Muscle of leg (tissue), 16 donors: ENCODE measurements at places on chromosomes 6 and 20.

DNA sequence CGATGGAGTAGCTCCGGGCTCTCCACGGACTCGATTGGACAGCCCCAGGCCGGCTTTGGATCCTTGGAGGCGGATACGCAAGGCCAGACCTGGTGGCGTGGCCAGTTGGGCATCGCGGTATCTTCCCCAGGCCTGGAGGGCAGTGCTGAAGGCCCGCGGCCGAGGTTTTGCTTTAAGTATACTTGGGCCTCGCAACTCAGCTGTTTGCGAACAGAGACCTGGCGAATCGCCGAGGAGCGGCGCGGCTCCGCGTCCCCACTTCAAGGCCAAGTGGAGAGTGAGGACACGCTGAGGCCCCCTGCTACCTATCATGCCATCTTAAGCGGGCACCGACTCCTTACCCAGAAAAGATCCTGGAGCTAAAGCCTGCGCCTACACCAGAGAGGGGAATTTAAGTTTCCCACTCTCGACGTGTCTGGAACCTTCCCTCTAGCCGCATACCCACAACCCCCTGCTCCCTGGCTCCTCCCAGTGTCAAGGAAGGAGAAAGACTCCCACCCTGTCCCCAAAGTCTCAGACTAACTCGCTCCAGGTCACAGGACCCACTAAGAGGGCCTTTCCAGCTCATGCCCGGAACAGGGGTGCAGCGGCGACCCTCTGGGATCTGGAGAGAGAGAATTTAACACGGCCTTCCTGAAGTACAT lies 4.1 kb downstream of the LINC00237 start:
- peak; percentile 28 for DNase-seq
- peaks cover 82% of the 10 kb centered on the region for H3K27me3 ChIP-seq

- no peaks in the 10 kb centered on the region for H3K27me3 ChIP-seq
- H3K4me1 ChIP-seq = peaks cover 22% of the 10 kb centered on the region
- H3K36me3 ChIP-seq = peaks cover 5% of the 10 kb centered on the region
- no peak for DNase-seq
Observed at GRCh38 chr6:157539421-157539822, 158.4 kb downstream of the ZDHHC14 start.

- no peak overlapping the region for H3K4me3 ChIP-seq
- DNase-seq = no peak
- no peak overlapping the region for H3K27ac ChIP-seq
- H3K27me3 ChIP-seq = no peaks in the 10 kb centered on the region
Observed at GRCh38 chr20:48703107-48703506, 124.7 kb downstream of the PREX1 start.

DNA sequence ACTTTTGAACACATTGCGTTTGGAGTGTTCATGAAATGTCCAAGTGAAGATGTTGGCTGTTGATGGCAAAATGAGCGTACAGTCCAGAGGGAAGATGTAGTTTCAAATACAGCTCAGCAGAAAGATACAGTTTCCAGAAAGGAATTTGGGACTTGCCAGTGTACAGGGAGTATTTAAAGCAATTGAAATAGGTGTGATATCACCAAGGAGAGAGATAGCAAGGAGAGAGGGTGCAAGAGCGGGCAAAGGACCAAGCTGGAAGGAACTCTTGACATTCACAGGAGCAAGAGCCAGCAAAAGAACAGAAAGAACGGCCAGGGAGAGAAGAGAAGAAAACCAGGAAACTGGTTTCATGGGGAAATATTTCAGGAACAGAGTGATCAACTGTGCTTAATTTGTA lies 47.8 kb downstream of the CARMIL1 start:
- DNase-seq = no peak
- H3K36me3 ChIP-seq = no peaks in the 10 kb centered on the region
- no peaks in the 10 kb centered on the region for H3K27me3 ChIP-seq
- no peak overlapping the region for H3K4me3 ChIP-seq

GRCh38 chr20:58021481-58021880 lies 207.0 kb downstream of the ANKRD60 start:
- no peak for DNase-seq
- H3K4me3 ChIP-seq = no peak overlapping the region
- H3K27ac ChIP-seq = no peak overlapping the region
- no peaks in the 10 kb centered on the region for H3K36me3 ChIP-seq
- peaks cover 71% of the 10 kb centered on the region for H3K4me1 ChIP-seq

DNA sequence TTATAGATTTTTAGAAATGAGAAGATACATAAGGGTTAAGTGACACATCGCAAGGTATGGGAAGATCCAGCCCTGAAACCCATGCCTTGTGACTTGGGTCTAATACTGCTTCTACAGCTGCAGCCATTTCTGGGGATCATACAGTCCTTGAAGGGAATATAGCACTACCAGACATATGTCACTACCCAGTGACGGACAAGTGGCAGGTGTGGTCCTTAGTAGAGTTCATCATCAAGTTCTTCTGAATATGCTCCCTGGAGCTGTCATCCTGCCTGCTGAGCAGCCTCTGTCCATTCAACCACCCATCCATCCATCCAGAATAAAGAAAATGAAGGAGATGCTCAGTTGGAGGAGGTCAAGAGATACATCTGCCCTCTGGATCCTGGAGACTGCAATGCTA lies 118.6 kb upstream of the ASF1A start:
- DNase-seq = peak; percentile 63
- H3K27me3 ChIP-seq = no peaks in the 10 kb centered on the region
- no peak overlapping the region for H3K27ac ChIP-seq
- H3K36me3 ChIP-seq = no peaks in the 10 kb centered on the region
- no peak overlapping the region for H3K4me3 ChIP-seq

- peaks cover 47% of the 10 kb centered on the region for H3K4me1 ChIP-seq
- H3K36me3 ChIP-seq = no peaks in the 10 kb centered on the region
- H3K4me3 ChIP-seq = no peak overlapping the region
- H3K27ac ChIP-seq = no peak overlapping the region
- H3K27me3 ChIP-seq = no peaks in the 10 kb centered on the region
- DNase-seq = peak; percentile 35
Observed at GRCh38 chr20:56443654-56444540, 24.5 kb upstream of the RTF2 start.

DNA sequence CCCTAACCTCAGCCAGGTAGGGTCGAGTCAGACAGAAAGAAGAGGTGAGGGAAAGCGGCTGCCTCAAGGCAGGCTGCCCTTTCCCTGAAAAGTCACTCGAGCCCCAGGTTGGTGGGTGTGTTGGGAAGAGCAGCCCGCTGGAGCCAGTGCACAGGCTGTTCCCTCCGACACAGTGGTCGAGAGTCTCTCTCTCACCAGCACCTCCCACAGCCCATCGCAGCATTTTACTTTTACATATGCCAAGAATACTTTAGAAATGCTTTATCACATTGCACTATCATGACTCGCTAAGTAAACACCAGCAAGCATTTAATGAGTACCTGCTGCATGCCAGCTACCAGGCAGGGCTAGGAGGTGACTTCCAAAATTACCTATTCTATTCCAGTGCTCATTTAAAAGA lies 1.7 kb downstream of the PRPH2 start:
- H3K36me3 ChIP-seq = no peaks in the 10 kb centered on the region
- no peaks in the 10 kb centered on the region for H3K4me1 ChIP-seq
- no peak overlapping the region for H3K4me3 ChIP-seq
- no peak overlapping the region for H3K27ac ChIP-seq
- H3K27me3 ChIP-seq = no peaks in the 10 kb centered on the region
- DNase-seq = no peak

DNA sequence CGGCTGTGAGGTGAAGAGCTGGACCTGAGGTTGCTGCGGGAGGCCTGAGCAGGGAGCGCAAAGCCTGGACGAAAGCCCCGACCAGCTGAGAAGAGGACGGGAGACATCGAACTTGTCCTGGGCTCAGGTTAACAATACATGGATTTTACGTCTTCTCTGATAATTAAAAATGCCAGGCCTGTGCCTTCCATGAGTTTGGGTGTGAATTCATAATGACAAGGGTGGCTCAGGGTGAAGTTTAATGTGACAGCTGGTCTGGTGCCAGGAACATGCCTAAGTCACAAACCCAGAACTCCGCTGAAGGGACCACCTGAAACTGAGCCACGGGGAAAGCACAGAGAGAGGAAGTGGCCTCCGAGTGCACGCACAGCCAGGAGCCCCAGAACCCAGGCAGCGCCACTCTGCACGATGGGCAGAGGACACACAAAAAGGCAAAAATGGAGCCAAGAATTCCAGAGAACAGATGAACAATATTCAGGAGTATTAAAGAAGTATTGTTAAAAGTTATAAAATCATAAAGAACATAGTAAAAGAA lies 150.1 kb upstream of the RPS6KA2 start:
- H3K4me1 ChIP-seq = no peaks in the 10 kb centered on the region
- no peak overlapping the region for H3K27ac ChIP-seq
- DNase-seq = no peak
- no peaks in the 10 kb centered on the region for H3K36me3 ChIP-seq

GRCh38 chr6:78639111-78640110 lies 227.9 kb upstream of the IRAK1BP1 start:
- no peak overlapping the region for H3K4me3 ChIP-seq
- no peak for DNase-seq
- H3K27ac ChIP-seq = no peak overlapping the region
- H3K27me3 ChIP-seq = no peaks in the 10 kb centered on the region

GRCh38 chr6:169668203-169668847 lies 33.5 kb downstream of the WDR27 start:
- no peaks in the 10 kb centered on the region for H3K4me1 ChIP-seq
- no peak overlapping the region for H3K27ac ChIP-seq
- no peaks in the 10 kb centered on the region for H3K27me3 ChIP-seq
- no peak overlapping the region for H3K4me3 ChIP-seq

DNA sequence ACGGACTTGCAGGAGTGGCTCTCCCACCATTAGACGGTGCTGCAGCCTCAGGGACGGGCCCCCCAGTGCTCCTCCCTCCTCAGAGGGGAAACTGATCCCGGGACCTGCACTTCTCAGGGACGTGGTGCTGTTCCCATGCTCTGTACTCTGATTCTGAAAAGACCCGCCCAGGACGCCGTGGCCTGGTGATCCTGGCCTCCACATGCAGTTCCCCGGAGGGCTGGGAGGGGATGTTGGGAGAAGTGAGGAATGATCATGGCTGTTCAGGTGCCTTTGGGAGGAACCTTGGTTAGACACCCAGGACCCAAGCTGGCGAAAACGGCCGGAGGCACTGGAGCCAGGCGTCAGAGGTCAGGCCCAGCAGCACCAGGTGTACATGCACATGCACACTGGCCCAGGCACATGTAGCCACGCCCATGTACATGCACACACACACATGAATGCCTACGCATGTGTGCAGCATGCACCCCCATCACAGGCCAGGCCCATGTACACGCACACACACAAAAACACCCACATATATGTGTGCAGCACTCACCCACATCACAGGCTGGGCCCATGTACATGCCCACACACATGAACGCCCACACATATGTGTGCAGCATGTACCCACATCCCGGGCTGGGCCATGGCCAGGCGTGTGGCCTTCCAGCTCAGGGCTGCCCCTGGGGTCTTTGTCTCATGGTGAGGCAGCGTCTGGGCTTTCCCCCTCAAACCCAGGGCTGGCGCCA lies 52.6 kb upstream of the DACT2 start:
- H3K4me3 ChIP-seq = no peak overlapping the region
- DNase-seq = no peak
- H3K4me1 ChIP-seq = peaks cover 31% of the 10 kb centered on the region
- no peak overlapping the region for H3K27ac ChIP-seq

DNA sequence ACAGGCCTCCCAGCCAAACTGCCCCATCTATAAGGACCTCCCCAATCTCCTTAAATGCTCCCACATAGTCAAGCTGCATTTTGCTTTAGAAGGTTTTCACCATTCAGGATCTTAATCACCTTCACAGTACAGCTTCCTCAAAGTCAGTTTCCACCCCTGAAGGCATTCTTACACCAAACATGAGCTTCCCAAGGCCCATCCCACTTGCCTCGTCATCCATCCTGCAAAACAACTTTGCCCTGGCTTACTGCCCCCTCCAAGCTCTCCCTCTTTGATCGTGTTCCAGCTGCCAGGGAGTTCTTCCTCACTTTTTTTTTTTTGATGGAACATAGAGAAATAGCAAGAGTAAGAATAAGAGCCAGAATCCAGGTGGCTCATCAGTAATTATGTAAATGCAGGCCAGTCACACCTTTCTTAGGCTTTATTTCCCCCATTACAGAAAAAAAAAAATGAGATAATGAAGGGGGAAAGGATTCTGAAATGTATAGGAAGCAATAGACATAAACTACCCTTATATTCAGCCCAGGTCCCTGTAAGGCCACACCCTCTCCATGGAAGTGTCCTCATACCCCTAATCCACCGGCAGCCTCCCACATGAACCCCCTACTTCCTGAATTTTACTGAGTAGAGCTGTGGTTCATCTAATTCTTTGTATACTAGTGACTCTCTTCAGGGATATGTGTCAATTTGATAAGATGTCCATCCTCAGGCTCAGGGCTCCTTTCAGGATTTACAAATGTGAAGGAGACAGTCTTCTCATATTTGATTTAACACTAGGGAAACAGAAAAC lies 12.7 kb downstream of the TRIM27 start:
- no peak overlapping the region for H3K27ac ChIP-seq
- no peak overlapping the region for H3K4me3 ChIP-seq
- H3K27me3 ChIP-seq = no peaks in the 10 kb centered on the region
- DNase-seq = no peak
- H3K4me1 ChIP-seq = no peaks in the 10 kb centered on the region
- peaks cover 74% of the 10 kb centered on the region for H3K36me3 ChIP-seq

DNA sequence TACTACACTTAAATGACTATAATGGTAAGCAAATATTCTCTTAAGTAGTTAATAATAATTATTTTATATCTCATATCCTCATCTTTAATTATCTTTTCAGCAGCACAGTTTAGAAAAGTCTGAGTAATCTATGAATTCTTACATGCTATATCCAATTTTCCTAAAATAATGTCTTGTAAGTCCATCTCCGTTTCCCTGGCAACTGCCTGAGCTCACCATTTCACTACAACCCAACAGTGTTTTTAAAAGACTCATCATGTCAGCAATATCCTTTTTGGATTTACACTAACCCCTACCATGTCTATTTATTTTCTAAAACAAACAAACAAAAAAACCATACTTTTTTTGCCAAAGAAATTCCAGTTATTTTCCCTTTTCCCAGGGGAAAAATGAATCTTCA lies 859.6 kb downstream of the EYS start:
- no peaks in the 10 kb centered on the region for H3K36me3 ChIP-seq
- H3K27ac ChIP-seq = no peak overlapping the region
- H3K4me3 ChIP-seq = no peak overlapping the region
- peak; percentile 2 for DNase-seq
- H3K27me3 ChIP-seq = no peaks in the 10 kb centered on the region

DNA sequence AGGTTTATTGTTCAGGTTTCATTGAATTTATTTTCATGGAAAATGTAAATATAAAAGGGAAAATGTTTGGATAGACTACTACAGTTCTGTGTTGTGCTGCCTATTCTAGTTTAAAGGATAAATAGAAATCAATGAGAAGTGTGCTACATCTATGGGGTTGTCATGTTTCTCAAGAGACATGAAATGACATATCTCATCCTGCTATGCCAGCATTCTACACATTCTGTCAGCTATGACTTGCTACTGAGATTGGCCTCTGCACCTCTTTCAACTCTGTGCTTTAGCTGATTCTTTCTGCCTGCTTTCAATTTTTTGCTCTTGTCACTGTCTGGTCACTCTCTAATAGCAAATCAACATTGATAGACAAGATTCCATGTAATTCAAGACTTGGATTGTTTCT lies 33.8 kb upstream of the COL19A1 start:
- no peaks in the 10 kb centered on the region for H3K36me3 ChIP-seq
- H3K27ac ChIP-seq = no peak overlapping the region
- no peaks in the 10 kb centered on the region for H3K4me1 ChIP-seq
- H3K27me3 ChIP-seq = no peaks in the 10 kb centered on the region
- DNase-seq = no peak

GRCh38 chr6:159946912-159947311 lies 22.0 kb upstream of the IGF2R start:
- no peak overlapping the region for H3K4me3 ChIP-seq
- DNase-seq = no peak
- no peaks in the 10 kb centered on the region for H3K27me3 ChIP-seq
- H3K36me3 ChIP-seq = no peaks in the 10 kb centered on the region
- H3K4me1 ChIP-seq = peaks cover 17% of the 10 kb centered on the region
- no peak overlapping the region for H3K27ac ChIP-seq
